ENCODE measurements at places on chromosomes 11 and 22.

GRCh38 chr11:34206407-34207300 lies 101.2 kb downstream of the NAT10 start:
- no peak for DNase-seq

DNA sequence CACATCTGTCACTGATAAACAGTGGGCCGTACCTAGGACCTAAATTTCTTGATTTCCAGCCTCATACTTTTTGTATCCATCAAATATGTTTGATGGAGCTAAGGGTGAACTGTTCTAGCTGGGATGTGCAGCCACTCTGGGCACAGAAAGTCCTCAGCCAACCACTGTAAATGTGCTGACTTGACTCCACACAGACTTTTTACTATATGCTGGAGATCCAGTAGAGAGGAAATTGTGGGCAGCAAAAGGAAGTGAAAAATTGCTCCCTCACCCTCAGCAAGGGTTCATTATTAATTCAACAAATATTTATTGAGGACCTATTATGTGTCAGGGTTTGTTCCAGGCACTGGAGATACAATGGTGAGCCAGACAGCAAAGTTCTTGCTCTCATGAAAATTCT lies 54.2 kb upstream of the AMPD3 start:
- no peak for DNase-seq

DNA sequence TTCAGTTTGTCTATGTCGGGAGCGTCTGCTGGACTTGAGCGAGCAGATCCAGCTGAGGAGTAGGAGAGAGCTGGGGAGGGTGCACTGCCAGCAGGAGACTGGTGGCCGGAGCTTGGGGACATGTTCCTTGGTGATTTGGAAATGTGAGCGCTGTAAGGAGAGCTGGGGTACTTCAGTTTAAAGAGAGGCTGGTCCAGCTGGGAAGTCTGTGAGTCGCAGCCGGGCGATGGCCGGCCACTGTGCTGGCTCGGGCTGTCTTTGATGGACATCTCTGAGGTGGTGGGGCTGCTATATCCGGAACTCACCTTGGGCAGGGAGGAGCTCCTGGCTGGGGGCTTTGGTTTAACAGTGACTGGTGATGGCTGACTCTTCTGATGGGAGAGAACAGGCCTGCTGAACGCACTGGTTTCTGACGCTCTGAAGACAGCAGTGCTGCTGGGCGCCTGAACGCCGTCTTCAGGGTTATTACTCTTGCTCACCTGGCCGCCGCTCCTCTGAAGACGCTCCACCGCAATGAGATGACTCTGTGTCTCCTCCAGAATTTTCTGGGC lies 63.6 kb upstream of the PITPNB start:
- DNase-seq = no peak

GRCh38 chr11:61972672-61973475 lies 5.4 kb upstream of the FTH1 start:
- no peak for DNase-seq

Data from CD4-positive, alpha-beta T cell treated with Interleukin-15 for 4 hours (primary cell).